ENCODE measurements at places on chromosomes 16 and 17.

- no peak for DNase-seq
These were observed 17.4 kb downstream of the NF1 start for GRCh38 chr17:31112001-31112661.

GRCh38 chr17:34413443-34414119 is 50.5 kb upstream of the CCL1 start:
- DNase-seq, result no peak

GRCh38 chr17:50440172-50440837 is 14.3 kb downstream of the ACSF2 start:
- no peak for DNase-seq

GRCh38 chr17:70622368-70623260 is 453.3 kb downstream of the KCNJ2 start:
- DNase-seq, result peak; percentile 17

DNA sequence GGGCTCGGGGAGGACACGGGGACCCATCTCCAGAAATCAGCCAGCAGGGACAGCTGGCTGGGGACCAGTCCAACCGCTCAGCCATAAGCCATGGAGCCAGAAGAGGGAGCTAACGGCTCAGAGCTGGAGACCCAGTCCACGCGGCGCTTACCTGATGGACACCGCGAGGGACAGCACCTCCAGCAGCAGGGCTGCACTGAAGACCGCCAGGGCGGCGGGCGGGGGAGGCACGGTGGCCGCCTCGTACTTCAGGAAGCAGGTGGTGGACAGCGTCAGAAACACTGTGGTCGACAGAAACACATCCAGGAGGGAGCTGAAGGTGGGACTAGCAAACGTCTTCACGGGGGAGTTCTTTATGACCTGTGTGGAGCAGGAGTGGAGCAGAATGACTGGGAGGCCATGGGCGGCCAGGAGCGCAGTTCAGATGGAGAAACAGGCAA is 102.6 kb upstream of the CREBBP start:
- DNase-seq, result no peak

DNA sequence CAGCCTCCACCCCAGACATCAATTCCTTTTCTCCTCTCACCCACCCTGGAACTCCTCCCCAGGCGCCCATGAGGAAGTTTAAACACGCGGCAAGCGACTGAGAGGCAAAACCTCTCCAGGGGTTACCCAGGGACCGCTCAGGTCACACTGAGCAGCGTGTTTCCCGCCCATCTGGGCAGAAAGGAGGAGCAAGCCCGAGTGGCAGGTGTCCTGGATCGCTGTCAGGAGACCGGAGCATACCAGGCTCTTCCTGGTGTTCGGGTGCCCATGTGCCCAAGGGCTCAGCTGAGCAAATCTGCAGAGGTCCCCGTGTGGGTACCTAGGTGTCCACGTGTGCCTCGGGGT is 491 bp downstream of the SLC25A19 start:
- peak; percentile 37 for DNase-seq

DNA sequence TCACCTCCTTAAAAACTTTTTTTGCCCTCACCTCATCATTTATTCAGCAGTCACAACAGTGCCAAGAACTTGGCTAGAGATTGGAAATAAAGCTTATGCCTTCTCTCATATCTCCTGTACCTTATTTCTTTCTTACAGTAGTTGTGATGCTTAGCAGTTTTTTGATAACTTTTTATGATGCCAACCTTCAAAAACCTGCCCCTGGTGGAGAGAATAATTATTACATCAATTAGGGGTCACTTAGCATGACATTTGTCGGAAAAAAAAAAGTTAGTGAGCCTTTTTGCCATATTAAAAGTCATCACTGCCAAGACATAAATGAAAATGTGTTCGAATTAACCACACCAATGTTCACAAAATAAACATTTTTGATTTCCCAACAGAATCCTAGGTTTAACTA is 296.6 kb downstream of the WWOX start:
- DNase-seq, result no peak

- no peak for DNase-seq
These were observed at the start of gene NEUROD2 for GRCh38 chr17:39607851-39608130. NEUROD2 (minus strand) TSS chr17:39607920; CDS start chr17:39606599, 1,321 bp downstream.

DNA sequence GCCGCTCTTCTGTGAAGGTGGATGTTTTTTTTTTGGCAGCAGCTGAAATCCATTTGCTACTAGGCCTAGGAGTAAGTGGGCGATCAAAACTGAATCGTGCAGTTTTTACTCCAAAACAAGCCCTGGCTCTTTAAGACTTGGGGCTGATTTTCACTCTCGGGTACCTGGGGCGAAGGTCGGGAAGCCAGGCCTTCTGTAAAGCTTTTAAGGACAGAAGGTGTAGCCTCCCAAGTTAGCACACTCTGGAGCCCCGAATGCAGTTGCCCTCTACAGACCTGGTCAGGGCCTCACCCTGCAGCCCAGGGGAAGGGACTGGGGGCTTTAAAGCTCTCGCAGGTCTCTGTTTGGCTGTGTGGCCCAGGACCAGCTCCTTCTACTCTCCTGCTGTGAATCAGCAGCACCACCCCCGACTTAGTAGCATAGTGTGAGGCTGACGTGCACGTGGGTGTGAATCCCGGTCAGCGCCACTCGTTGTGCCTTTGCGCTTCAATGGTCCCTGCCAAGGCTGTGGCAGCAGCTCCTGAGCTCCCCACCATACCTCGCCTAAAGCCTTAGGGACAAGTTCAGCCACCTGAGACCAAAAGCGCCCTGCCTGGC is 49.9 kb downstream of the TMEM235 start:
- no peak for DNase-seq

- no peak for DNase-seq
These were observed 3.4 kb downstream of the LYRM1 start for GRCh38 chr16:20903899-20904506.

DNA sequence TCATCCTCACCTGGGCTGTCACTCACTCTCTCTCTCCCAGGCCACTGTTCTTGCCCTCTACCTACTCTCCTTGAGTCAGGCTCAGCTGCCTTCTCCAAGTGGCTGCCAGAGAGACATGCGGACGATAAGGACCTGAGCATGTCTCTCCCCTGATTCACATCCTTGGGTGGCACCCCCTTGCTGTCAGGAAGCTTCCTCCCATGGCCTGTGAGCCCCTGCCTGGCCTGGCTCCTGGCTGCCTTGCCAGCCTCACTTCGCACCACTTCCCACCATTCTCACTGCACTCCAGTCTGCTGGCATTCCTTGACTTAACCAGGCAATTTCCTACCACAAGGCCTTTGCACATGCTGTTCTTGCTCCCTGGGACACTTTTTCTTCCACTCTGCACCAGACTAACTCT is 2.7 kb upstream of the ALDH3A1 start:
- DNase-seq, result peak; percentile 51

DNA sequence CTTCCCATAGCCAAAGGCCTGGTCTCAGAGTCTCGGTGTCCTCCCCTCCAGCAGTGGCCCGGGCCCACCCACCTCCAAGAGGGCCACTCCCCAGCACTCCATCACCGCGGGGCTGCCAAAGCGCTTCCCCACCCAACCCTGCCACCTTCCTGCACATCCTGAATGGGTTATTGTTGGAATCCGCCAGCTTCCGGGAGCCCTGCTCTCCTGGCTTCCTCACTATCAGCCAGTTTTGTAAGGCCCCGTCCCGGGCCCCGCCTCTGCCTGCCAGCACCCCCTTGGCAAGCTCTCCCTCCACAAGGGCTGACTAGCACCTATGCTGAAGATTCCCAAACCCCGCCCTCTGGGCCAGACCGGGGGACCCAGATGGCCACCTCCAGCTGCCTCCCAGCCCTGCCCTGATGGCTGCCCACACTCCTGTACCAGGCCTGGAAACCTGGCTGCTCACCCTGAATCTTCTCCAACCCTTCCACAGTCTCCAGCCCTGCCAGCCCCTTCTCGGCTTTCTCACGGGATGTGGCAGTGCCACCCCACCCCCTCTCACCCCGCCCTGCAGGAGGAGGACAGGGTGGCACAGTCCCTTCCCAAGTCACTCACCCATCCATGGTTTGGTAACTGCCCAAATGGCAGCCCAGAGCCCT is 14.4 kb downstream of the MYBBP1A start:
- no peak for DNase-seq

DNA sequence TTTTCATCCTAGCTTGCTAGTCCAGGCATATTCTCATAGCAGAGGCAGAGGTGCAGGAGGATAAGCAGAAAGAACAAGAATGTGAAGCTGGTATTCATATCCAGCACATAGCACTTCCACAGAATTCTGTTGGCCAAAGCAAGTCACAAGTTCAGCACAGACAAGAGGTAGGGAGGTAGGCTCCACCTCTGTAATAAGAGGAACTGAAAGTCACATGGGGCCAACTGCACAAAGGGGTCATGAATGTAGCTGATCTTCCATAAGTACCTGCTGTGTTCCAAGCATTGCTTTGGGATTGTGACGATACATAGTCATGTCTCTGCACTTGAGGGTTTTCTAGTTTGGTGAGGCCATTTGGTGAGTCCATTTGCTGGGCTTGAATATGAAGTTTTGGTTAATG is 110.8 kb upstream of the MPHOSPH6 start:
- no peak for DNase-seq

- no peak for DNase-seq
These were observed 147.8 kb downstream of the SPECC1 start for GRCh38 chr17:20157001-20157310.

- no peak for DNase-seq
These were observed 184.4 kb downstream of the AATF start for GRCh38 chr17:37133136-37133535.

DNA sequence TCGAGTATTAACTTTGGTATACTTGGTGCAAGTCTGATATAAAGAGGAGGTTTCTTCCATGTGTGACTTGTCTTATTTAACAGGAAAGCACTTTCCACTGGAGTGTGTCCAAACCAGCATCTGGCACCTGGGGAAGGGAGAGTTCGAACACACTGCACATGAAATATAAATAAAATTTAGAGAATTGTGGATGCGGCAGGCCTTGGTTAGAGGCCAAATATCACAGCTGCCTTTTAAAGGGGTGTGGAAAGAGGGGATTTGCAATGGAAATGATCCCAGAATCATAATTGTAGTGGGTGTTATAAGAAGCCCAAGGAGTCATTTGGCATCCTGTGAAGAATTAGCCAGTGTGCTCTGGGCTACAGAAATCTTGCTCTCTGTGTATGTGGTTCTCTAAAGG is 4.3 kb upstream of the NXN start:
- DNase-seq, result no peak

DNA sequence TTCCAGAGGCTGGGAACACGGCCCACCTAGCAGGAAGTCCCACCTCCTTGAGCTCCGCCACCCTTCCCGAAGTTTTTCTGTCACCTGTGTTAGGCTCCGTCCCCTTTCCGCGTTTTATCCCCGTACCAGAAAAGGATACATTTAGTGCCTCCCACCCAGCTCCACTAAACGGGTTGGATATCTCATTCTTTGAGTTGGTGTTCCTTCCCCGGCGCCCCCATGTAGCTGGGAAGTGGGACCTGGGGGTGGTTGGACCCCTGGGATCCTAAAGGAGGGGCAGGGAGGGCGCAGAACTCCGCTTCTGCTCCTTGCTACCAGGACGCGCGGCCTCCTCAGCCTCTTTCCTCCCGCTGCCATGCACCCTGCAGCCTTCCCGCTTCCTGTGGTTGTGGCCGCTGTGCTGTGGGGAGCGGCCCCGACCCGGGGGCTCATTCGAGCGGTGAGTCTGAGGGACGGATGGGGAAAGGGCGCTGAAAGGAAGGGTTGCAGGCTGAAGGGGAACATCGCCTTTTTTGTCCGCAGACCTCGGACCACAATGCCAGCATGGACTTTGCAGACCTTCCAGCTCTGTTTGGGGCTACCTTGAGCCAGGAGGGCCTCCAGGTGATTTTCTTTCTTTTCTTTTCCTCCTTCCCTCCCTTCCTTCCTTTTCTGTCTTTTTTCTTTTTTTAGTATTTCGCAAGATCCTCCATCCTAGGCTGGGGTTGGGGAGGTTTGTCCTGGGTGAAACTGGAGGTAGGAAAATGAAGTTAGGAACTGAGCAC is 669 bp downstream of the RNF167 start:
- DNase-seq, result peak; percentile 86

DNA sequence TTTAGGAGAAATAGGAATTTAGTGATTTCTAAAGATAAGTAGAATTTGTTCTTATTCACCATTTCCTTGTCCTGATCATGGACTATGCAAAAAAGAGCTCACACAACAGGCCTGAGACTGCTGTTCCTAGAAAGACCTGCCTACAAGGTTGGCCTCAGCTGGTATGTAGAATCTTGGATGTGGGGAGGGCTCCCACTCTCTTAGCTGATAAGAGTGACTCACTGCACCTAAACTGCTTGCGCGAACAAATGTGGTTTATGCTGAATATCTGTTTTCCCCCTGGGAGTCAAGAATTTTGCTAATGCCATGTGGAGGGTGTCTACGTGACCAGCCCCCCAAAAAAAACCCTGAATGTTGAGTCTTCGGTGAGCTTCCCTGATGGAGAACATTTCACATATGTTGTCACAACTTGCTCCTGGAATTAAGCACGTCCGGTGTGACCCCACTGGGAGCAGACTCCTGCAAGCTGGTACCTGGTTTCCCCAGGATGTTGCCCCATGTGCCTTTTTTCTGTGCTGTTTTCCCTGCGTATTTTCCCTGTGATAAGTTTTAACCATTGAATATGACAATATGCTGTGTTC is 68.8 kb upstream of the HSBP1 start:
- no peak for DNase-seq

GRCh38 chr17:82217530-82218204 is 5.0 kb upstream of the CCDC57 start:
- peak; percentile 46 for DNase-seq

DNA sequence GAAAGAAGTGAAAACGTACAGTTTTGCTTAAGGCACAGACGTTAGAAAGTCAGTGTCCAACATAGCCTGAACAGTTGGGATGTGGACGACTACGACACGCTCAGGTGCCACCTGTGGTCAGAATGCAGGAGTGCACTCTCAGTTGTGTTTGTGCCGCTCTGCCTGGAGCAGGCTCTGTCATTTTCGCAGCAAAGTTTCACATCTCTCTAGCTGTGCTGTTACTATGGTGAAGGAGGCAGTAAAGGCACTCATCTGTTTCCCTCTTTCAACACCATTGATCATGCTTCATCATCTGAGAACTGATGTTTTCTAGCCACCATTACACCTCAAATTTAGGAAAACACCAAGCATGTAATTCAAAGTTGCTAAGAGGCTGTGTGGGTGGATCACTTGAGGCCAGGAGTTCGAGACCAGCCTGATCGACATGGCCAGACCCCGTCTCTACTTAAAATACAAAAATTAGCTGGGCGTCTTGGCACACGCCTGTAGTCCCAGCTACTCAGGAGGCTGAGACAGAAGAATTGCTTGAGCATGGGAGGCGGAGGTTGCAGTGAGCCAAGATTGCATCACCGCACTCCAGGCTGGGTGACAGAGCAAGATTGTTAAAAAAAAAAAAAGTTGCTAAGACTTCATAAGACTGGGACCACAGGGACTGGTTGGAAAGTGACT is 44.9 kb upstream of the DNAJA2 start:
- DNase-seq, result peak; percentile 13

DNA sequence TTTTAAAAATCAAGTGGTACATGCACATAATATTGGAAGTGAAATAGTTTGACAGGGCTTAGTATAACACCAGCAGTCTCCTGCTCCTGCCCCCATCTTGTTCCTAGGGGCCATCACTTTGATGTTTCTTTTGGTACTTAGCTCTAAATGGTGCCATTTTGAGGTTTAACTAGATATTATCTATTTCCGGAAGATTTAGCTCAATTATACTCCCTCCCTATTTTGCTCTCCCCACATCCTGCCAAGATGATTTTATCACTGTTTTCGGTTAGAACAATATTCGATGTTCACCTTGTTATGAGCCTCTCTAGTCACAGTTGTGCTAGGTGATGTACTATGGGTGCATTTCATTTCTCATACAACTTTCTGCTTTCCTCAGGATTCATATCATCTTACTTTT is 20.0 kb upstream of the SLC35G3 start:
- DNase-seq, result no peak

- DNase-seq, result no peak
These were observed 517.6 kb downstream of the MAF start for GRCh38 chr16:79082970-79083369.

GRCh38 chr16:54488729-54489128 is 202.1 kb upstream of the IRX3 start:
- DNase-seq, result no peak

Measured in SW 1271 (cell line).